Karpas-422 (cell line): ENCODE measurements at places on chromosomes 11 and 22. TPM values are rescaled to one million over a fixed set of nuclear protein-coding genes. Genes with fewer than 3 reads are reported as not detected.

GRCh38 chr22:29108137-29108536 is 35.3 kb downstream of the KREMEN1 start:
- no peak overlapping the region for H3K27ac ChIP-seq
- H3K4me1 ChIP-seq, result peaks cover 12% of the 10 kb centered on the region
- H3K27me3 ChIP-seq, result no peaks in the 10 kb centered on the region
- no peak for DNase-seq

DEUP1 gene
- not detected in 2 replicates for total RNA-seq

GRCh38 chr11:62707277-62707861 is at the start of the genes BSCL2 and GNG3:
TSS of gene BSCL2 (minus strand) at chr11:62707424. CDS start at chr11:62707195, 229 bp downstream.
TSS of gene GNG3 (plus strand) at chr11:62707676. CDS start at chr11:62708296, 620 bp downstream.
- DNase-seq, result peak; percentile 60
- peak within 1 kb of the TSS; percentile 88; the same call in 1 of the 2 replicates for H3K4me3 ChIP-seq
- peaks cover 38% of the 10 kb centered on the region for H3K4me1 ChIP-seq
- H3K36me3 ChIP-seq, result peaks cover 20% of the 10 kb centered on the region

DNA sequence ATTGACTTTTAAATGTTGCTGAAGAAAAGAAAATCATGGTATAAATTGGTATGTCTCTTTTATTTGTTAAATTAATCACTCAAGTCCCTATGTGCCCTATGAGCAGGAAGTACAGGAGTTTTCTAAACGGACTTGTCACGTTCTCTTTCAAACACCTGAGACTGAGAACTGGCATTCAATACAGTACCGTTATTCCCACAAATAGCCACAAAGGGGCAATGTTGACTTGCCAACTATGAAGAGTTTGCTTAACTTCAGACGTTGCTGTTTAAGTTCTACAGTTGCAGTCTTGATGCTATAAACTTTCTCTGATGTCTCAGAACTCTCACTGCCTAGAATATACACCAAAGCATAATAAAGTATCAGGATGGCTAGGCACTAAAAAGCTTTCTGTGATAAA is 7.6 kb downstream of the OR56A1 start:
- no peaks in the 10 kb centered on the region for H3K27me3 ChIP-seq
- peak; percentile 73 for DNase-seq
- no peaks in the 10 kb centered on the region for H3K36me3 ChIP-seq
- H3K27ac ChIP-seq, result no peak overlapping the region
- no peaks in the 10 kb centered on the region for H3K4me1 ChIP-seq

CLTCL1 gene
- total RNA-seq, result 5.0 and 12.9 TPM in 2 replicates

RIMBP3B gene
- 0.29 and 0.34 TPM in 2 replicates for total RNA-seq

DNA sequence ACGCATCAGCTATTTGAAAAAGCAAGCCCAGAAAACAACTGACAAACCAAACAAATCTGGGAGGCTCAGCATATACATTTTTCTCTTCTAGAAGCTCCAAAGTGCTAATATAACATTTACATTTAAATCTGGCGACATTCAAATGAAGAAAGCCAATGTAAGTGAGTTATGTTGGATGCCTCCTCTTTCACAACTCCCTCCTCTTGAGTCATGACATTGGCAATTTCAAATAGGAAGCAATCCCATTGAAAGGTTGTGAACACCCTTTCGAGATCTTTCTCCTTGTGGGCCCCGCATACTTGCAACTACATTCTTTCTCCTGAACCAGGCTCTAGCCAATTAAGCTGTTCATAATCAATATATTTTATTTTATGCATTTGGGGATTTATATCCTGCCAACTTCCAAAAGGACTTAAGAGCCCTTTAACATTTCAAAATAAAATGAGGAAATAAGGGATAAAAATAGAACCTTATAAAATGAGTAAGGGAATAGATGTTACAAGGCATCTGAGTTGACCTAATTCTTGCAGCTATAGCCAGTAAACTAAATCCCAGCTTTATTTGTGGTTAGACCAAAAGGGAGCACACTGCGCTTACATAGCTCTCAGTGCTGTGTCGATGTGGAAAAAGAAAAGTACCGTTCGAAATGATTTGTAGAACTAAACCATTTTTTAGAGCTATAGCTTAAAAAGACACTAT is 129.5 kb upstream of the SESN3 start:
- H3K27me3 ChIP-seq, result no peaks in the 10 kb centered on the region; the same call in 1 of the 2 replicates
- peaks cover 4% of the 10 kb centered on the region; the same call in 1 of the 2 replicates for H3K4me1 ChIP-seq
- H3K4me3 ChIP-seq, result no peak overlapping the region
- no peak overlapping the region for H3K27ac ChIP-seq

- no peak overlapping the region for H3K27ac ChIP-seq
- no peaks in the 10 kb centered on the region for H3K36me3 ChIP-seq
- no peaks in the 10 kb centered on the region for H3K27me3 ChIP-seq
- no peak for DNase-seq
Observed at GRCh38 chr11:130787092-130787616, 129.1 kb downstream of the SNX19 start.

- no peak overlapping the region for H3K27ac ChIP-seq
- no peaks in the 10 kb centered on the region for H3K36me3 ChIP-seq
- H3K27me3 ChIP-seq, result no peaks in the 10 kb centered on the region
- DNase-seq, result no peak
- no peak overlapping the region for H3K4me3 ChIP-seq
Observed at GRCh38 chr11:17927041-17927440, 85.8 kb downstream of the SERGEF start.

DNA sequence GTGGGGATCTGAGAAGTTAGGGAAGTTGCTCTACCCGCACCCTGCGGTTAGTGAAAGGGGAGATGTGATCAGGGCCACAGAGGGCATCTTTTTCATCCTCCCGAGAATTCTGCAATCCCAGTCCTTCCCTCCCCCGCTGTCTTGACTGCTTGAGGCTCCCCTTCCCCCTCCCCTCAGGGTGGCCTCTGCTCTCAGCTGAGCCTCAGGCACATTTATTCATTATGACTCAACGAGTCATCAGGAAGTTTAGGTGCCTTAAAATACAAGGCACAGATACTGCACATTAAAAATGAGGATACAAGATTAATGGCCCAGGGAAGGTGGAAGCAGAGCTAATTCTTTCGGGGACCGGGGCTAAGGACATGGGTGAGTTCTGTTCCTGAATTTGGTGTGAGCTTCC is 104.0 kb downstream of the CACNA1I start:
- H3K4me1 ChIP-seq, result no peaks in the 10 kb centered on the region
- H3K36me3 ChIP-seq, result no peaks in the 10 kb centered on the region
- no peaks in the 10 kb centered on the region for H3K27me3 ChIP-seq
- DNase-seq, result no peak
- no peak overlapping the region for H3K27ac ChIP-seq

DNA sequence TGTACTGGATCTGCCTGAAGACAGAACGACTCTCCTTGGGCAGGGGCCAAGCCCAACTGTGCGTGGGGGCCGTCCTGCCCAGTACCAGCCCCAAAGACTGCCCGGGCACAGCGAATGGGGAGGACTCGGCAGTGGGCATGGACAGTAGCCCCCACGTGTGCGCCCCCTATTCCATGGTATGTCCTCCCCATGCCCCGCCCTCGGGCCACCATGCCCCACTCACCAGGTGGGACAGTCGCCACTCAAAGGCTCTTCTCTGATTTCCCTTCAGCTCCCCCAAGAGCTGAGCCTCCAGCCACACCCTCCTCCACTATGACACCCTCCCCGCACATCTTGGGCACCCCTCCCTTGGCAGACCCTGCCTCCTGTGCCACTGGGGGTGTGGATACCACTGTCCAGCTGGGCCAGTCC is 43.5 kb downstream of the GNB1L start:
- no peaks in the 10 kb centered on the region for H3K36me3 ChIP-seq
- no peaks in the 10 kb centered on the region for H3K4me1 ChIP-seq
- no peak overlapping the region for H3K4me3 ChIP-seq
- H3K27me3 ChIP-seq, result no peaks in the 10 kb centered on the region

CTSW gene
- total RNA-seq, result not detected in 2 replicates

DNA sequence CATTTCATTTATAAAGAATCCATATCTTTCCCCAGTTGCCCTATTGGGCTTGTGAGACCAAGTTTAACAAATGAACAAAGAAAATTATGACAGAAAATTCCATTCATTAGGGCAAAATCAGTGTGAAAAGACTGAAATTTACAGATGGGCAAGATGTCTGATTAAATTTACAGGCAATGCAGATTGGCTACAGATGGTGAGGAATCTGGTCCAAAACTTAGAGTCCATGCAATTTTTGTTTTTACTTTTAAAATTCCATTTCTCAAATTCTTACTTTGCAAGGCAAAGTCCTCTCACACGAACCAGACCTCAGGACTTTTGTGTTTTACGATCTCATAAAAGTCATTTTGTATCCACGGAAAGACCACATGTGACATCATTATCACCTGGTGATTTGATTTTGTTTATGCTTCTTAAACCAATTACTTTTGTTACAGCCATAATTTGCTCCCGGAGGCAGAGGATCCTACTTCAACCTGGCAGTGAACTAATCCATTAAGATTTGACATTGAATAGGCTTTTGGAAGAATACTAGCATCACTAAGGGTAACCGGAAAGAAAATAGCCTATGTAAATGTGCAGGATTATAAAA is 843.7 kb upstream of the CHORDC1 start:
- no peak for DNase-seq
- H3K4me3 ChIP-seq, result no peak overlapping the region
- H3K27me3 ChIP-seq, result no peaks in the 10 kb centered on the region
- peaks cover 20% of the 10 kb centered on the region for H3K4me1 ChIP-seq
- no peak overlapping the region for H3K27ac ChIP-seq

- peak overlapping the region; percentile 24; the same call in 1 of the 2 replicates for H3K4me3 ChIP-seq
- peak overlapping the region; percentile 61 for H3K27ac ChIP-seq
- peak; percentile 52 for DNase-seq
Observed at GRCh38 chr22:40597526-40598430, 38.7 kb downstream of the MRTFA start.
